ENCODE measurements at places on chromosomes 5 and 9. TPM values are rescaled to one million over a fixed set of nuclear protein-coding genes. Genes with fewer than 3 reads are reported as not detected.

The POLE3 gene
- total RNA-seq: 22.3 TPM

The CENPK gene
- total RNA-seq: 11.9 TPM

The MARCHF6 gene
- 245 TPM for total RNA-seq

The ANKRD18A gene
- total RNA-seq: 32.3 TPM

The SLC30A5 gene
- 17.9 TPM for total RNA-seq

The ALAD gene
- total RNA-seq: 39.0 TPM

The FAM153A gene
- total RNA-seq: not detected

The HAPLN1 gene
- 2.9 TPM for total RNA-seq

The SPAG8 gene
- not detected for total RNA-seq

The ANXA2R gene
- total RNA-seq: 1.6 TPM

The NR5A1 gene
- total RNA-seq: not detected

The TTC23L gene
- total RNA-seq: 1.2 TPM

The WDR31 gene
- total RNA-seq: 1.3 TPM

The DMRT2 gene
- 0.56 TPM for total RNA-seq

The FCN2 gene
- total RNA-seq: not detected

The BASP1 gene
- total RNA-seq: 832 TPM

The PCDHA9 gene
- 18.9 TPM for total RNA-seq

The CCDC127 gene
- 11.9 TPM for total RNA-seq

The LCN9 gene
- not detected for total RNA-seq

The RETREG1 gene
- 6.3 TPM for total RNA-seq

The SOHLH1 gene
- total RNA-seq: not detected

The DPYSL3 gene
- total RNA-seq: 571 TPM

The ASPN gene
- not detected for total RNA-seq

The MSANTD3 gene
- total RNA-seq: 49.3 TPM

The ITGA2 gene
- not detected for total RNA-seq

The ZNF883 gene
- total RNA-seq: 18.4 TPM

The LURAP1L gene
- total RNA-seq: 25.6 TPM

The CLTB gene
- 83.8 TPM for total RNA-seq

The SLC28A3 gene
- total RNA-seq: not detected

The PCDHB12 gene
- 14.4 TPM for total RNA-seq

The IRX1 gene
- total RNA-seq: 69.3 TPM

The HTR4 gene
- total RNA-seq: not detected

The TSLP gene
- total RNA-seq: not detected

The PCDHB5 gene
- total RNA-seq: 72.2 TPM

The OR1J2 gene
- total RNA-seq: not detected

The SHROOM1 gene
- total RNA-seq: 5.1 TPM

The FRRS1L gene
- 4.4 TPM for total RNA-seq

The GRPEL2 gene
- total RNA-seq: 34.7 TPM

The ZNF366 gene
- not detected for total RNA-seq

The TMOD1 gene
- total RNA-seq: 0.64 TPM

The SMC5 gene
- 16.5 TPM for total RNA-seq

The ROR2 gene
- total RNA-seq: 51.1 TPM

The NUTM2G gene
- not detected for total RNA-seq

The CCDC192 gene
- not detected for total RNA-seq

The PHF24 gene
- 3.1 TPM for total RNA-seq

The ORM1 gene
- total RNA-seq: not detected

The CERCAM gene
- 56.1 TPM for total RNA-seq

The SLC6A19 gene
- total RNA-seq: not detected

The CYFIP2 gene
- 120 TPM for total RNA-seq

The SPATA31A3 gene
- not detected for total RNA-seq

The RANBP3L gene
- not detected for total RNA-seq

The SLCO6A1 gene
- 1.6 TPM for total RNA-seq

The SPATA31E1 gene
- total RNA-seq: 0.71 TPM

The KCNN2 gene
- 2.3 TPM for total RNA-seq

Measured in glutamatergic neuron (in vitro differentiated cells).